Hepatocyte (in vitro differentiated cells): ENCODE measurements at places on chromosomes 4 and X. TPM values are rescaled to one million over a fixed set of nuclear protein-coding genes. Genes with fewer than 3 reads are reported as not detected.

- no peak overlapping the region for H3K27ac ChIP-seq
- no peaks in the 10 kb centered on the region for H3K4me1 ChIP-seq
- H3K4me3 ChIP-seq: no peak overlapping the region
- DNase-seq: no peak
Measured at GRCh38 chr4:101960431-101960830, 169.9 kb downstream of the BANK1 start.

DNA sequence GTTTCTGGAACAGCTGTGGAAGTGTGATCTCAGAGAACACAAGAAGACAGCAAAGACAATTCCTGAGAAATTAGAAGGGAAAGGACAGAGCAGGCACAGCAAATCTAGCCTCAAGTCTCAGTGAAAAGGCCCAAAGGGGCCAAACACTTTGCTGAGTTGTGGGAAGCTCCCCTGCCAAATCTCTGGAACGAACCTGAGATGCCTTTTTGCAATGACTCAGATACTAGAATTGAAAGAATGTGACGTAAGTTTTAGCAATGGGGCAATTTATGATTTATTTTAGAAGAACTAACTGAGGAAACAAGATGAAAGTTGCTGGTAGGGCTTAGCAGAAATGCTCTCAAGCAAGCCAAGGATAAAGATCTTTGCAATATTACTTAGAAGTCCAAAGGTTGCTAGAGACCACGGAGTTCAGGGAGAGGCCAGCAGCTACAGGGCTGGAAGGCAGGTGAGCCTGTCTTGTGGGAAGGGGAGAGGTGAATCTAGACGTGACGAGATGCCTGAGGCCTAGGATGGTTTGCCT lies 92.8 kb downstream of the AMELX start:
- H3K27ac ChIP-seq: peak overlapping the region; percentile 75
- DNase-seq: peak; percentile 44
- H3K36me3 ChIP-seq: no peaks in the 10 kb centered on the region
- no peak overlapping the region for H3K4me3 ChIP-seq
- H3K27me3 ChIP-seq: no peaks in the 10 kb centered on the region

GRCh38 chr4:40587826-40588225 lies 41.8 kb downstream of the RBM47 start:
- no peaks in the 10 kb centered on the region for H3K36me3 ChIP-seq
- peak overlapping the region; percentile 63 for H3K27ac ChIP-seq
- peak; percentile 52 for DNase-seq
- H3K4me1 ChIP-seq: peaks cover 26% of the 10 kb centered on the region
- no peaks in the 10 kb centered on the region for H3K27me3 ChIP-seq

DNA sequence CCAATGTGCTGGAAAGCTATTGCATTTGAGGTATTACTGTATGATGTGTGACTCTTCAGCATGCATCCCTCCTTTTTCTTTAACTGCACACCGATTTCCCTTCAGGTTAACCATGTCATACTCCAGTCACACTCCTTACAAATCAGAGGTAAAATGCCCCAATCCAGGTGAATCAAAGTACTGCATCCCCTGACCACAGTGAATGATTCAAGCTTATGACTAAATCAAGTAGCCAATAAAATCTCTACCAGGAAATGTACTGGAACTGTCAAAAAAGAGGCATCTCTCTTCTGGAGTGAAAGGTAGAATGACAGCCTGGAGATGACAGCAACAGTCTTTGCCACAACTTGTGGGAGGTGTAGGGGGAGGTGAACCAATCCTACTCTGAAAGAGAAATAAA lies 10.4 kb downstream of the ADAMTS3 start:
- no peaks in the 10 kb centered on the region for H3K4me1 ChIP-seq
- H3K27ac ChIP-seq: no peak overlapping the region
- H3K27me3 ChIP-seq: no peaks in the 10 kb centered on the region
- no peak overlapping the region for H3K4me3 ChIP-seq
- no peak for DNase-seq
- no peaks in the 10 kb centered on the region for H3K36me3 ChIP-seq

DNA sequence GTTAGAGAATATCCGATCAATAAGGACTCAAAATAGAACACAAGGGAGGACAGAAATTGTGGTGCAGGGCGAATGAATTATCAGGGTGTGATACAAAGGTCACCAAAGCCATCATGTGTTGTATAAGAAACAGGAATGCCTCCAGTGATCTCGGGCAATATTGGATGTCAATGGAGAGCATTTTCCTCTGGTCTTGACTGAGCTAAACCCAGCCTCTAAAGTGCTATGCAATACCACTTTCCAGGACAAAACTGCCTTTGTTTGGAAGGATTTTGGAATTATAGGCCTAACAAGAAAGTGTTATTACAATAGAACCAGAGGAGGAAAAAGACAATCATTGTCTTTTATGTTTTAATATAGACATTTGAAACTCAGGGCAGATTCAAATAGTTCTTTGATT lies 281.7 kb downstream of the CHM start:
- no peaks in the 10 kb centered on the region for H3K4me1 ChIP-seq
- no peak overlapping the region for H3K4me3 ChIP-seq
- no peak for DNase-seq
- no peak overlapping the region for H3K27ac ChIP-seq

GRCh38 chr4:112845386-112845785 lies 204.1 kb upstream of the ANK2 start:
- no peaks in the 10 kb centered on the region for H3K36me3 ChIP-seq
- no peaks in the 10 kb centered on the region for H3K4me1 ChIP-seq

DNA sequence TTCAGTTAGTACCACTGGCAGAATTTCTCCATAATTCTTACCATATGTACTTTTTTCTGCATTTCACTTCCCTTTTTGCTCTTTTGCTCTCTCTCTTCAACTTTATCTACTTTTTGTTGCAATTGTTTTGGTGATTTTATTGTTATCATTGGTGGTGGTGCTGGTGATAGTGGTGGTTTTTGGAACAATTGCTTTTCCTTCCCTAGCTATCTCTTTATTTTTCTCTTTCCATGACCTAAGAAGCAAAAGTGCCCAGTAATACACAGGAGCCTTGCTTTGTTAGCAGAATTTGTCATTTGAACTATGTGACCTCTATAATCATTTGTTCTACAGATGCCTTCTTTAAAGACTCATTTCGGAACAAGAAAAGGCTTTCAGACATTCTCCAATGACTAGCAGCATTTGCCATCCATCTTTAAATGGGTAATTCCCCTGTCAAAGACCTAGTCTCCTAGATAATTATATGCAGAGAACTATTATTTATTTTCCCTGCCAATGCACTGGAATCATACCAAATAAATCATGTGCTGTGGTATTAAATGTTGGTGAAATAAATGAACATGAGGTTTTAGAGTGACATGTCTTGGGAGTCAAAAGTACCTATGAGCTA lies 154.5 kb downstream of the GASK1B start:
- H3K27ac ChIP-seq: no peak overlapping the region
- no peak overlapping the region for H3K4me3 ChIP-seq
- no peaks in the 10 kb centered on the region for H3K36me3 ChIP-seq
- no peak for DNase-seq
- peaks cover 19% of the 10 kb centered on the region for H3K4me1 ChIP-seq
- H3K27me3 ChIP-seq: no peaks in the 10 kb centered on the region

FOXO4 gene
- 9.7 and 10.8 TPM in 2 replicates for total RNA-seq

- no peaks in the 10 kb centered on the region for H3K27me3 ChIP-seq
- H3K4me1 ChIP-seq: peaks cover 17% of the 10 kb centered on the region
- DNase-seq: peak; percentile 61
- H3K36me3 ChIP-seq: no peaks in the 10 kb centered on the region
- H3K4me3 ChIP-seq: peak overlapping the region; percentile 58
Measured at GRCh38 chr4:82898322-82899243, 2.0 kb upstream of the THAP9 start.

GRCh38 chr4:17561195-17561909 lies 15.6 kb upstream of the LAP3 start:
- no peak overlapping the region for H3K27ac ChIP-seq
- no peaks in the 10 kb centered on the region for H3K27me3 ChIP-seq
- H3K36me3 ChIP-seq: no peaks in the 10 kb centered on the region

DNA sequence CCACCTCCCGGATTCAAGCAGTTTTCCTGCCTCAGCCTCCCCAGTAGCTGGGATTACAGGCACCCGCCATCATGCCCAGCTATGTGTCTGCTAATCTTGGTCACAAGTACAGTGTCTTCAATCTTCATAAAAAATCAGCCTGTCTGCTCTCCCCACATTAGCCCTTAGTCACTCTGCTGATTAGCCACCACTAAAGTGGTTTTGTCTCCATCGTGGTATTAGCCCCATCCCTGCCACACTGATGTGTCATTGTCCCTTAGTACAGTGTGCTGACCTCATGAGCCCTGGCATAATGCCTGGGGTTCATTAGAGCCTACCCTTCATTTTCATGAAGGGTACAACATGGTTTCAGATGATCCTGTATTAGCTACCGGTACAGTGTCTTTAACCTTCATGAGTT lies 49.9 kb downstream of the ZNF157 start:
- no peaks in the 10 kb centered on the region for H3K27me3 ChIP-seq
- H3K27ac ChIP-seq: no peak overlapping the region
- no peak overlapping the region for H3K4me3 ChIP-seq
- no peaks in the 10 kb centered on the region for H3K36me3 ChIP-seq
- H3K4me1 ChIP-seq: no peaks in the 10 kb centered on the region

GRCh38 chr4:73409012-73409862 lies 5.2 kb downstream of the ALB start:
- H3K4me3 ChIP-seq: no peak overlapping the region
- peaks cover 4% of the 10 kb centered on the region for H3K4me1 ChIP-seq

CLDN22 gene
- total RNA-seq: not detected in 2 replicates

DNA sequence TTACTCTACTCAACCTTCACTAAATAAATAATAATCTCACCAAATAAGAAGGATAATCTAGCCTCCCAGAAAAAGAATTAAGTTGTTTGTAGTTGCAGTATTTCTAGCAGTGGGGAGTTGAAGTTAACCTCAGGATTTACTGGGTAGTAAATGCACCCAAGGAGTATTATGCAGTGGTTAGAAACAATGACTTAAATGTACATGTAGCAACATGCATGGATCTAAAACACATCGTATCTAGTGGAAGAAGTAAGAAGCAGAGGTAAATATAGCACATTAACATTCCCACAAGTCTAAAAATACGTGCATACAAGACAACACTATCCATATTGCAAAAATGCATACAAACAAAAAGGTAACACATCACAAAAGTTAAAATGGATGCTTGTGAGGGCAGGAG lies 44.2 kb upstream of the SMAD1 start:
- no peaks in the 10 kb centered on the region for H3K36me3 ChIP-seq
- no peak overlapping the region for H3K27ac ChIP-seq
- DNase-seq: no peak
- H3K27me3 ChIP-seq: no peaks in the 10 kb centered on the region
- no peak overlapping the region for H3K4me3 ChIP-seq

DNA sequence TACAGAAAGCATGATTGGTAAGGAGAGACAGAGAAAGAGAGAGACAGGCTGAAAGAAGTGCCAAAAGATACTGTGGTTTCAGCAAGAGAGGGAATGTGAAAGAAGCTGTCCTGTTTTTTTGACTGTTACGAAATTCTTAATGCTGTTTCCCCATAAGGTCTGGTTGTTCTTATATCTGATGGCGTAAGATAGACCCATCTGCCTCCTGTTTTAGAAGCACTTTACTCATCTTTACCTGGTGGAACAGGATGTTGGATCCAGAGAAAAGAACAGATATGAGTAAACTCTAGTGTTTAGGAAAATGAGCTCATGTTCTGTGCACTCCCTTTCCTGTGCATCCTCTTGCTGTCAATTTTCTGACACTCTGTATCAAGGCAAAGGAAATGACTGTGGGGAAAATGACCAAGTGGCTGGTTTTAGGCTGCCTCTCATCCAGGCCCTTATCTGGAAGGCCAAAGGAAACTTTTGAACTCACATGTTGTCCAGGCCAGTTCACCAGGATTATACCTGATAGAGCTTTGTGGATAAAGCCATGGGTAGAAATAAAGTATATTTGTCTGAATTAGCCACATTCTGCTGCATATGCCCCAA lies 311.7 kb upstream of the HTR2C start:
- no peak overlapping the region for H3K27ac ChIP-seq
- no peaks in the 10 kb centered on the region for H3K4me1 ChIP-seq
- no peak overlapping the region for H3K4me3 ChIP-seq
- no peaks in the 10 kb centered on the region for H3K27me3 ChIP-seq
- no peak for DNase-seq

- H3K4me1 ChIP-seq: peaks cover 5% of the 10 kb centered on the region
- H3K36me3 ChIP-seq: no peaks in the 10 kb centered on the region
- no peak for DNase-seq
- H3K27me3 ChIP-seq: no peaks in the 10 kb centered on the region
- H3K4me3 ChIP-seq: no peak overlapping the region
Measured at GRCh38 chr4:155883895-155884294, 17.8 kb upstream of the ASIC5 start.

DNA sequence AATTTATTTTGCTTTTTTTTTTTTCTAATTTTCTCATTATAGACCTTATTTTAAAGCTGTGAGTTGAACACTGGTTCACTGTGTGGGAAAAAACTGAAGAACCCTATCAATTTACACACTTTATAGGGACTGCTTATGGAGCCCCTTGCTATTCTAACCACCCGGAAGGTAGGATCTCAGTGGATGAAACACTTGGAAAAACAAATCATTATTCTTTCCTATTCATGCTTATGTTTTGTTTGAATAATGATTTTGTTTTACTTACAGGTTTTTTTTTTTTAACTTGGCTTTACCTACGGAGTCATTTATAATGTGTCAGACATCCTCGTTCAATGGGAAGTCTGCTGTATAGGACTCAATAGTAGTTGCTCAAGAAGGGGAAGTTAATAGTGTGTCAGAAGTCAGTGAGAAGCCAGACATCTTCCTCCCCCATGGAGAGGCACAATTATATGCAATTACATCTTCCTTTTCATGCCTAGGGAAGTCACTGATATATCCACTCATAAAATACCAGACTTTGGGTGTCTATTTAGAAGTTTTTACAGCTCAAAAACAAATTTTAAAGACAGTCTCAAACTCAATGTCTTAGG lies 113.2 kb downstream of the ARSF start:
- no peaks in the 10 kb centered on the region for H3K27me3 ChIP-seq
- H3K4me3 ChIP-seq: no peak overlapping the region

DNA sequence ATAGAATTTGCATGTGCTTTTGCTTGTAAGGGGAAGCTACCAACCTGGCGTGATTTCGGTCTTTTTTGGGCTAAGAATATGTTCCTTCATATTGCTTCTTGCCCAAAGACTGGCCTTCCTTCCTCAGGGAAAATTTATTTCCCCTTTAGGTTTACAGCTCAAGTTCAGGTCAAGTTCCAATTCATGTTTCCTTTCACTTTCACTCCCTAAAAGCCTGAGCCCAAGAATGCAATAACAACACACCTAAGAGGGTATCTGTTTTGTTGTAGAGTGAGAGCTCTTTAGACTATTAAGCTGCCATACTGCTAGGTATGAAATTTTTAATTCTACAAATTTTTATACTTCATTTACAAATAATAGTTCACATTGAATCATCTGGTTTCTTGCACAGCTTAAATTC lies 299.6 kb downstream of the TLL1 start:
- no peak overlapping the region for H3K4me3 ChIP-seq
- no peak for DNase-seq
- H3K36me3 ChIP-seq: no peaks in the 10 kb centered on the region
- H3K27ac ChIP-seq: no peak overlapping the region

GRCh38 chr4:5472160-5472591 lies 236.2 kb downstream of the EVC2 start:
- H3K27ac ChIP-seq: no peak overlapping the region
- no peak overlapping the region for H3K4me3 ChIP-seq
- H3K36me3 ChIP-seq: no peaks in the 10 kb centered on the region
- H3K27me3 ChIP-seq: no peaks in the 10 kb centered on the region
